ENCODE measurements at places on chromosomes 4 and X.
A peak's percentile ranks its signal among the peaks of the same experiment; 100 is the strongest.

GRCh38 chr4:7554905-7555304 is 120.2 kb upstream of the PSAPL1 start:
- DNase-seq, result no peak

DNA sequence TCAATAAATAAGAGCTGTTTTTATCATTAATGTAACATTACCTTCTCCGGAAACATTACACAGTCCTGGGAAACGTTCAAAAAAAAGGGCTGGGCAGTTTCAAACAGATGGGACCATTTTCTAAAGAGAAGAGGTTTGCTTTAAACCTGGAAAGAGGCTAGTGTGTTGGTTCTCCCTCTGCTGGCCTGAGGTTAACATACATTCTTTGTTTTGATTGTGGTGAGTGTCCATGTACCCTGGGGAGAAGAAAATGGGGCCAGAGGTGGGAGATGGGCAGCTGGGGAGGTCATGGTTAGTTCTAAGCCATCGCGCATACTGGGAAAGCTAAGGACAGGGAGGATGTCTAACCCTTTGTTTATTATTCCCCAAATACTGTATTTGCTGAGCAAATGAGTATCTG is 194.7 kb downstream of the CPEB2 start:
- peak; percentile 38 for DNase-seq

- peak; percentile 62 for DNase-seq
These were observed 67.4 kb upstream of the FAM47B start for GRCh38 chrX:34875204-34875603.

DNA sequence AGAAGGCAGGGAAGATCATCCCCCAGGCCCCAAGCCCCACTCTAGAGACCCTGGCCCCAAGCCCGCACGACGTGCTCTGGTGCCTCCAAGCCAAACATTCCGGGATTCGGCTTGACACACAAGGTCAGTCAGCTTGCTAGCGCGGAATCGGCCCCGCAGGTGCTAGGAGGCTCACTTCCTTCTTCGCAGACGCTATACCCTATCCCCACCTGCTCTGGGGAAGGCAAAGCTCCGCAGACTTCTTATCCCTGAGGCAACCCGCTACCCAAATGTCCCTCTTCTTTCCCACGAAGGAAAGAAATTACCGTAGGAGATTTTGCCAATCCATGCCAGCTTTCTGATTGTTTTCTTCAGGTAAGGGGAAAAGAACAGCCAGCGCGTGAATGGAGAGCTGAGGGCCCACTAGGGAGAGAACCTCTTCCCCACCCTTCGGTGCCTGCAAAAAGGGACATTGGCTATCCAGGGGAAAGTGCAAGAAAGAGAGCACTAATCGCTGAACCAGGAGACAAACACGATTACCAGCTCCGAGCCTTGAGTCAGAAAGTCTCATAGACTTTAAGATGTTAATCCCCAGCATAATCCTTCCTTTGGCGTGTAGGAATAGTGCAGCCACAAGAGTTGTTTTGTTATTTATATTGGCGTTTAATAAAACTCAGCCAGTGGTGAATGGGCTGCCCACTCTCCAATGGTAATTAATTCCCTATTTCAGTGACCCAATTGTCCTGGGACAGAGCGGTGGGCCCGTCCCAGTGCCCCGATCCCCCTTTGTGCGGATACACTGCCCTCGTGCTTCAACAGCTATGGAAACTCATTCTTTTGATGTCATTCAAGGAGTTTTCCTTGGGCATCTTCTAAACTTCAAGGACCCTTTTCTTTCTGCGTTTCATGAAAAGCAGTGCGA is 5.4 kb upstream of the NEUROG2 start:
- DNase-seq, result no peak

- no peak for DNase-seq
These were observed 840.6 kb downstream of the NLGN4X start for GRCh38 chrX:5388087-5388486.

GRCh38 chrX:49756692-49757091 is 60.9 kb upstream of the PAGE1 start:
- no peak for DNase-seq

DNA sequence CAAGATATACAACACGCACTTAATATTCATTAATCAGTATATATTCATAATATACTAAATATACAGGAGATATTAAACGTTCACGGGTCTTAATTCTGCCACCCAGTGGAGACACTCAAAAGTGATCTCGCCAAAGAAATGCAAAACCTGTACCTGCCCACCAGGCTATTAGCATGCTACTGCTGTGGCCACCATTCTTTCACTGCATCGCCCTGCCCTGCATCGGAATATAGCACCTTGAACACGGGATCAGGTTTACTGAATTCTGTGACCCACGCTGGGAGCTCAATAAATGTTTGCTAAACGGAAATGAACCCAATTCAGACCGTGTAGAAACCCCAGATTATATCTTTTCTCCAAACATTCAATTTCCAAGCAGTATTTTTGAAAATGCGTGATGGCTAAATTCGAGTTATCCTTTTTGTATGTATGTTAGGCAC is 840 bp upstream of the CLCN3 start:
- peak; percentile 21 for DNase-seq

GRCh38 chr4:102642631-102643298 is 118.0 kb downstream of the MANBA start:
- DNase-seq, result peak; percentile 47

DNA sequence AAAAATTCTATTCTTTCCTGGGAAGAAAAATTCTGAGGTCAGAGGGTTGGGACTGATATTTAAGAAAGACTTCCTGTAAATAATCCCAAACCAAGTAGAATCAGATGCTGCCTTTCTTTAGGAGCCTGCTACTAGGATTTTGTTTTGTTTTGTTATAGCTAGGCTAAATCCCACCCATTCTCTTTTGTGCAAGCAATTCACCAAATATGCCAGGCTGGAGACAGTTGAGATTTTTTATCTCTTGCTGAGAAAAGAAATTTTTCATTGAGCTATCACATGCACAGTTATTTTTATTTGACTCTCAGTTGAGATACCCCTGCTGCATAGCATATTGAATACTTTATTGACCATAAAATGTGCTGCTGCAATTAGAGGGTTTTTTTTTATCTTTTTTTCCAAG is 196.0 kb downstream of the KCNIP4 start:
- DNase-seq, result no peak

DNA sequence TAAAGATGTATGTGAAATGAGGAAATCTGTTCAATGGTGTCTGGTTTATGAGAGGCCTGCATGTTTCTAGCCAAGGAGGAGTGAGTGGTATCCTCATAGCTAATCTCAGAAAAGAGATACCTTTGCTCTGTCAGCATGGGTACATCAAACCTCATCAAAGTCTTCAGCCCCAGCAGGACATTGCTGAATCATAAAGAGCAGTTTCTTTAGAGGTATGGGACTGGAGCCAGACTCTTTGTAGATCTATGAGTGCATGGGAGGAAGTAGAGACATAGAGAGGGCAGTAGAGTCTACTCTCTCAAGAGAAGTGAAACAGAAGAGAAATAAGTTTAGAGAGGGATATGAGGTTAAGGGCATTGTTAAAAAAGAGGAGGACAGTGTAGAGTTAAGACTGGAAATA is 1950.9 kb downstream of the ARAP2 start:
- no peak for DNase-seq

DNA sequence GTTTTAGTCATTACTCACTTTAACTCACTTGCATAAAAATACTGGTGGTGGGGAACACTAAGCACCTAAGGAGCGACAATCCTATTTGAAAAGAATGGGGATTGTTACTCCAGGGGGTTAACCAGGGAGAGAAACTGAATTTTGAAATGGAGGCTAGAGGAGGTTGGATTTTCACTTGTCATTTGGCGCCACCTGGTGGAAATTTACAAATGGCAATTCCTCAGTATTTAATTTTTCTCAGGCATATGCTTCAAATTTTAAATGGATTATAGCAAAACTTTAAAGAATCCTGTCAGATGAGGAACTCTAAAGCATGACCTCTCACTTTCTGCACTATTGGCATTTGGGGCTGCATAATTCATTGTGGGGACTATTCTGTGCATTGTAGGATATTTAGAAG is 2.7 kb upstream of the GEMIN8 start:
- peak; percentile 33 for DNase-seq

GRCh38 chrX:41116948-41117347 is 31.7 kb downstream of the USP9X start:
- DNase-seq, result no peak

DNA sequence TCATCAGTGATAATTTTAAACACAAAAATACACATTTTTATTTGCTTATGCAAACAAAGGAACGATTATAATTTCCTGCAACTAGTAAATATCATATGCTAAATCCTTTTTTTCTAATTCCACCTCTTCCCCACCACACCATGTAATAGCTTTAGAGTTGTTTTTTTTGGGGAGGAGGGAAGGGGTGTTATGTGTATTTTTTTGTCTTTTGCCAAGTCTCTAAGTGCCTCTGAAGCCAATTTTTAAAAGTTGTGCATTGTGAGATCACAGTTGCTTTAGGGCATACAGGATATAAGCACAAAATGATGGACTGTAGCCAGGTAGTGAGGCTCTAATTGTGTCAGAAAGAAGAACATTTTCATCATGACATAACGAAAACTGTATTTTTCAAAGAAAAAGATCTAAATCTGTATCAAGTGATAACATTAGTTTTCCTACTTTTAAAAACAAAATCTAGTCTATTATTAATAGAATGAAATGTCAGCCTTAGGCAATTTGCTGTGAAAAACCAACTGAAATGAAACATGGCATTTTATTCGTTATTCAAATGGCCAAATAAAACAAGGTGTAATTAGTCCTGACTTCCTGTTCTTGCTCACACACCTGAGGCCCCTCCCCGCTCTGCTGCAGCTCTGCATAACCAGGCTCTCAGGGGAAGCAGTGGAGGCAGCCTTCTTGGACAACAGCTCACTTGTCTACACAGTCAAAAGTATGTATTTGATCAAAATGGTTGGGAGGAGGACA is 157.4 kb downstream of the PALLD start:
- no peak for DNase-seq

DNA sequence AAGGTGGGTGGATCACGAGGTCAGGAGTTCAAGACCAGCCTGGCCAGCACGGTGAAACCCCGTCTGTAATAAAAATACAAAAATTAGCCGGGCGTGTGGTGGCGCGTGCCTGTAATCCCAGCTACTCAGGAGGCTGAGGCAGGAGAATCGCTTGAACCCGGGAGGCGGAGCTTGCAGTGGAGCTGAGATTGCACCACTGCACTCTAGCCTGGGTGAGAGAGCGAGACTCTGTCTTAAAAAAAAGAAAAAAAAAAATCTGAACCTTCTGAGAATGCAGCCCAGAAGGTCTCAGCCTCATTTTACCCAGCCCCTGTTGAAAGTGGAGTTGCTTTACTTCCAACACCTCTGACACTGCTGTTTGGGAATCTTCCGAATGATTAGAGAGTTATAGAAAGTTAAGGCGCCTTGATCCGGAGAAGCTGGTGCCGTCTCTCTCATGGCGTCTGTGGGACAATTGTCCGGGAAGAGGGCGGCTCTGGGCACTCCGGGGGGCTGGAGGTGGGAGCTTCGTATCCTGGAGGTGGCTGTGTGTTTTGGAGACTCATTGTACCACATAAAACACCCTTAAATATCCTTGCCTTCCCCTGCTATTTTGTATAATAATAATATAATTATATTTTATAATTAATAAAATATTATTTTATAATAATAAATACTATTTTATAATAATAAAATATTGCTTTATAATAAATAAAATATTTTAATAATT is 92.7 kb upstream of the PPP2R3B start:
- no peak for DNase-seq
